ENCODE measurements at places on chromosomes 3 and 15.
A peak's percentile ranks its signal among the peaks of the same experiment; 100 is the strongest.

DNA sequence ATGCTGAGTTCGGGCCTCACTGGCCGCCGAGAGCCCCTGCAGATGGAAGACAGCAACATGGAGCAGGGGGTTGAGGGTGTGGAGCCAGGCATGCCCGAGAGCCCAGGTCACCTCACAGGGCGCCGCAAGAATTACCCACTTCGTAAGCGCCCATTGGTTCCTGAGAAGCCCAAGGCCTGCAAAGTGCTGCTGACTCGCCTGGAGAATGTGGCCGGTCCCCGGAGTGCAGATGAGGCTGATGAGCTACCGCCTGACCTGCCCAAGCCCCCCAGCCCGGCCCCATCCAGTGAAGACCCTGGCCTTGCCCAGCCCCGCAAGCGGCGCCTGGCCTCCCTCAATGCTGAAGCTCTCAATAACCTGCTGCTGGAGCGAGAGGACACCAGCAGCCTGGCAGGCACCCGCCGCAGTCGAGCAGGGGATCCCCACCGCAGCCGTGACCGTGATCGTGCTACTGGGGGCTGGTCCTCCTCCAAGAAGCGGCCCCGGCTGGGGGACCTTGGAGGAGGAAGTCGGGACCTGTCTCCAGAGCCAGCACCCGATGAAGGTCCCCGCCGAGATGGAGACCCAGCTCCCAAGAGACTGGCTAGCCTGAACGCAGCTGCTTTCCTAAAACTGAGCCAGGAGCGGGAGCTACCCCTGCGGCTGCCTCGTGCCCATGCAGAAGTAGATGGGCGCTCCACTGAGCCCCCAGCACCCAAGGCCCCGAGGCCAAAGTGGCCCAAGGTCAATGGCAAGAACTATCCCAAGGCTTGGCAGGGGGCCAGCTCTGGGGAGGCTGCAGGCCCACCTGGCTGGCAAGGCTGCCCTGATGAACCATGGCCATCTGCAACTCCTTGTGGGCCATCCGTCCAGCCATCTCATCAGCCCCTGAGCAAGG lies 12.1 kb upstream of the CHST14 start:
- peak; percentile 84 for DNase-seq

DNA sequence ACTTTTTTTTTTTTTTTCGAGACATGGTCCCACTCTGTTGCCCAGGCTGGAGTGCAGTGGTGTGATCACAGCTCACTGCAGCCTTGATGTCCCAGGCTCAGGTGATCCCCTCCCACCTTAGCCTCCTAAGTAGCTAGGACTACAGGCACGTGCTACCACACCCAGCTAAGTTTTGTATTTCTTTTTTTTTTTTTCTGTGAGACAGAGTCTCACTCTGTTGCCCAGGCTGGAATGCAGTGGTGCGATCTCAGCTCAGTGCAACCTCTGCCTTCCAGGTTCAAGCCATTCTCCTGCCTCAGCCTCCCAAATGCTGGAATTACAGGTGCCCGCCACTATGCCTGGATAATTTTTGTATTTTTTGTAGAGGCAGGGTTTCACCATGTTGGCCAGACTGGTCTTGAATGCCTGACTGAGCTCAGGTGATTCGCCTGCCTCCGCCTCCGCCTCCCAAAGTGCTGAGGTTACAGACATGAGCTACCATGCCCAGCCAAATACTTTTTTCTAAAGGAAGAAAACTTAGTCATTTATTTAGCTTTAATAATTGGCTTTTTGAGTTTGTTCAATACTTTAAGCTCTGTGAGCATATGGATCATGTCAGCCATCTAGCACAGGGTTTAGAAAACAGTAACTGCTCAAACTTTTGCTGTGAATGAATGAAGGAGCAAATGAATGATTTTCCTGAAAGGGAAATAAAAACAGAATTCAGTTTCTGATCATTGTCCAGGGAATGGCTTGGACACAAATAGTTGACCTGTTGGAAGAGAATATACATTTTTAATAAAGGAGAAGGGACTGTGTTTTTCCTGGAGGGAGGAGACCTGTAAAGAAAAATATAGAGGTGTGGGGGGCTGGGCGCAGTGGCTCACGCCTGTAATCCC lies 26.0 kb downstream of the UBE2E1 start:
- DNase-seq: no peak

- DNase-seq: peak; percentile 28
These were observed 33.6 kb upstream of the SEC13 start for GRCh38 chr3:10354361-10355015.

DNA sequence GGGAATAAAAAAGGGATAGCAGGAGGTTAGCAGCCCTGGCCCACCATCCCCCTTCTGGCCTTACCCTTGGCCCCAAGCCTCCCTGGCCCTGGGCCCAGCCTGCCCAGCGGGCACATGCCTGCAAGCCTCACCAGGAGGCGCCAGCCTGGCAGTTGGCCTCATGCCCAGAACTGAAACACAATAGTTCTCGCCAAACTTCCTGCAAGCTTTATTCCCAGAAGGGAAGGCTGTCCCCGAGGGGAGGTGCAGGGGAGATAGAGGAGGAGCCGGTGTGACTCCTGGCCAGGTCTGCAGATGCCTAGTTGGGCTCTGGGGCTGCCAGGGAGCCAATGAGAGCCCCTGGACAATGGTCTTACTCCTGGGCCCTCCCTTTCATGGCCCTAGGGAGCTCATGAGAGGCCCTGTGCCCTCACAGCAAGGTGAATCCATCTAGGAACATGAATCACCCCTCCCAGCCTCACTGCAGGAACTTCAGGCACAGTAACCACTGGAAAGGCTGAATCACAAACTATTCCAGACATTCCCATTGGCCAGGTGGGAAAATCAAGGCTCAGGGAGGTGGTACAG lies 4.0 kb downstream of the CCDC33 start:
- DNase-seq: no peak

DNA sequence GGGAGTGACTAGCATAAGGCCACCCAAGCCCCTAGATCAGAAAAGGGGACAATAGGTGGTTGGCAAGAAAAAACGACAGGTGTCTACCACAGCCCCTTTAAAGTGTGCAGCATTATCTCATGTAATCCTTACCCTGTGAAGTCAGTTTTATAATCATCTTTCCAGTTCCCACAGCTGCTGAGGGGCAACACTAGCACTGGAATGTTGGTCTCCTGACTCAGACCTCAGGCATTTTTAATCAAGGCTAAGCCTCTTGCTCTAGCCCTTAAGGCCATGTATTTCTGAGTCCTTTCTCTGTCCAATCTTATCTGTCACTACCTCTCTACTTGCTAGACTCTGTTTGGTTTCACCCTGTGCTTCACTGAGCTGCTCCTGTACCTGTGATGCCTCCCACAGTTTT lies 171.7 kb downstream of the TLE3 start:
- DNase-seq: no peak

GRCh38 chr3:197501879-197502620 lies 53.7 kb downstream of the BDH1 start:
- no peak for DNase-seq

GRCh38 chr3:160796089-160796812 lies 40.2 kb downstream of the PPM1L start:
- DNase-seq: no peak

GRCh38 chr3:194315088-194315964 lies 35.8 kb downstream of the CPN2 start:
- DNase-seq: no peak

- no peak for DNase-seq
These were observed 53.7 kb downstream of the NMD3 start for GRCh38 chr3:161274691-161275298.

DNA sequence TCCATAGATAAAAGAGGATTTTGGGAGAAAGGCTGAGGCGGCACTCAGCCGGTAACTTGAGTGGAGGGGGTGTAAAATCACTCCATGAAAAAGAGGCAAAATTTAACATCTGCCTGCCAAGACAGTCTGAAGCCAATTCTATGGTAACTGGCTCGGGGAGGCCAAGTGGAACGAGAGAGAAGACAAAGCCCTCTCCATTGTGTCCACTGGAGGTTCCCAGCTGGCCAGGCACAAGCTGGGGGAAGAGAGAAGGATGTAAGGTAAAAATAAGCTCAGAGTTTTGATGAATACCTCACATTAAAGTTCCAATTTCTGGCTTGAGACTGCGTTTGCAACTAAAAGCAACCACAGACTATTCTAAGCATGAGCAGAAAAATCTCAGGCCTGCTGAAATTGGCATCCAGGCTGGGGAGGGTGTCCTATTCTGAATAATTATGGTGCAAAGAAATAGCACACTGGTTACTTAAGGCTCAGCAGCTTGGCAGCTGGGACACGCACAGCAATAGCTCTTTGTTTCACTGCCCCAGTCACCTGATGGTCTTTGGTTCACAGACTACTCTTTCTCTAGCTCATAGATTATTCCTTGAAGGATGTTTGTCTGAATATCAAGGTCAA lies 48.8 kb downstream of the CHRD start:
- DNase-seq: peak; percentile 15

- DNase-seq: peak; percentile 68
These were observed 11.9 kb downstream of the GRM2 start for GRCh38 chr3:51718547-51719409.

- no peak for DNase-seq
These were observed 37.8 kb downstream of the LMCD1 start for GRCh38 chr3:8539419-8539818.

GRCh38 chr3:165696496-165696895 lies 140.7 kb downstream of the BCHE start:
- DNase-seq: no peak

- DNase-seq: no peak
These were observed 84.7 kb downstream of the ADAMTS17 start for GRCh38 chr15:100256970-100257650.

DNA sequence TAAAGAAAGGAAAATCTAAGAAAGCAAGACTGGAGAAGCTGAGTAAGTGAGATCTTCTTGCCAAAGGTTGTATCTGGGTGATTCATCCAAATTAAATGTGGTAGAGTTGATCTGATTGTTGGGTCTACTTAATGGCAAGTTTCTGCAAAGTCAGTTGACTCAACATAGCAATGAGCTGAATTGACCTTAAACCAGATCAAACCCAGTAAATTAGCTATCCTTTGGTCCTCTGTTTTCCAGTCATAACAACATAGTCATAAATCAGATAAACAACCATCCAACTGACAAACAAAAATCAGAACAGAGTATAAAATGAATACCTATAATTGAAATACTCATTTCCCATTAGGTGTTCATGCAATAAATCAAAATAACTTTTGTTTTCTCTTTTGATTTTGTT lies 142.6 kb upstream of the CFAP20DC start:
- no peak for DNase-seq

DNA sequence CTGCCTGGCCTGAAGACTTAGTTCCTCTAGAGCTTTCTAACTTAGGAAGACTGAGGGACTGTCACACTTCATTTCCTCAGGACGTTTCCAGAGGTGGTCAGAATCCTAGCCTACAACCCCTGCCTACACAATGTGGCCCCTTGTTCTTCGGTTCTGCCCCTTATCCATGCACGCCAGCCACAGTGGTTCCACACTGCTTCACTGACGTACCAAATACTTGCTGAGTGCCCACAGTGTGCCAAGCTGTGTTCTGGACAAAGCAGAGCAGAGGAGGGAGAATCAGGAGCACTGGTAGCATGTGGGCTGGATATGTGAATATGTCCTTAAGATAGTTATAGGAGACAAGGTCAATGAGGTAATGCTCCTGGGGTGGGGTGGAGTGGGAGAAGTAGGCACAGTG lies 70.5 kb upstream of the SAMMSON start:
- DNase-seq: no peak

GRCh38 chr3:38723569-38724391 lies 74.3 kb upstream of the SCN5A start:
- DNase-seq: no peak

DNA sequence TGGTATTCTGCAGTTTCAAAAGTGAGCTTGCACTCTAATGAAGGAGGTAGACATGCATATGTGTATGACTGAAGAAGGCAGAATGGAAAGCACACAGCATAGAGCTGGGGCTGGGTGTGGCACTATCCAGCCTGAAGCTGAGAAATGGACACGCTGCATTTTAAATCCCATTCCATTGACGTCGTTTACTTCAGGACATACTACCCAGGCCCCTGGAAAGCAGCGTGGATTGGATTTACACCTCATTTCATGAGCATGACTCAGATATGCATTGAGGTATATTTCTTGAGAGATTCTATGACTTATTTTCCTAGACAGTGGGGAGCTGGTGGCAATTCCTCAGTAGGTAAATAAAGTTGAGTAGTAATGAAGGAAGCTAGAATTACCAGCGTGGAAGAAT lies 101.4 kb downstream of the ABI3BP start:
- no peak for DNase-seq

DNA sequence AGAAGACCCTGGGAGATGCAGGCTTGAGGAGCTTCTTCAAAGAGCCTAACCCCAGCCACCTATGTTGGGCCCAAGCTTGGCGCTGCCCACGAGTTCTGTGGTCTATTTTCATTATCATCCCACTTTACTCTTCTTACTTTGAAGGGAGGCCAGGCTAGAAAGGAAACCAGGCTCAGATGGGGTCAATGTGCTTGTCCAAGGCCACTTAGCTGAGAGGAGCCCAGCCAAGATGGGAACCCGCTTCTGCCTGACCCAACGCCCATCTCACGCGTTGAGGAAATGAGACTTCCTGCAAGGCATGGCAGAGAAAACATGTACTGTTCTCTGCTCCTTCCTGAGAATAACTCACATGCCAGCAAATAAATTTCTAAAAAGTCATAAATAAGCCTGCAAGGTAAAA lies 486.3 kb upstream of the PROK2 start:
- no peak for DNase-seq

DNA sequence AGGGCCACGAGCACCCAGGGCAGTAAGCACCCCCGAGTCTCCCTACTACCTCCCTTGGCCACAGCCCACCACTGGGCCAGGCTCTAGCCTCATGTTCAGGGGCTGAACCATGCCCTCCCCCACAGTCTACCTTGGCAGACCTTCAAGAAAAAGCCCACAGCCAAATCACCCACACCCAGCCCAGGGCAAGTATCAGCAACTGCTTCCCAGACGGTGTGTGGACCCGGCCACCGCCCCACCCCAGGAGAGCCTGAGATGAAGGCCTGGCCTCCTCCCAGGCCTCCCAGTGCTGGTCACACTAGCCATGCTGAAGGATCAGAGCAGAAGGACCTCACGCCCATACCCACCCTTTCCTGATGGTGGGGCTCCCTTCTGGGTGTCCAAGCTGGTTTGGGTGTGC lies 92.0 kb upstream of the LINGO1 start:
- DNase-seq: no peak

GRCh38 chr3:144073698-144074097 lies 102.1 kb downstream of the DIPK2A start:
- DNase-seq: no peak

GRCh38 chr3:190699776-190700175 lies 162.7 kb downstream of the GMNC start:
- no peak for DNase-seq

All from chondrocyte (in vitro differentiated cells).